ENCODE measurements at places on chromosomes 5 and 9.

DNA sequence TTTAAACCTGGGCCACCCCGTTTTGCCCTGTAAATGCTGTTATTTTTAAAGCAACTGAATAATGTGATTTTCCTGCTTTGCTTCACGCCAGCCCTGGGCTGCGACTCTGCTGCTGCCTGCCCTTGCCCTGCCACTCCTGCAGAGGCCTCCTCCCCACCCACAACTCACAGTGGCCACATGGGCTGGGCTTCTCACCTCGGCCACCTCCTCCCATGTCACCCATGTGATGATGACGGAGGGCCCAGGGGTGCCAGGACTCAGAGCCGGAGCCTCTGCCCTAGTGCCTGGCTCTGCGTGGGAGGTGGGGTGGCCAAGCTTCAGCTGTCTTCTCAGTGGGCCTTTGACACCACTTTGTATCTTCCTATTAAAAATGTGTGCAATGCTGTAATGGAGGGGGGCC, 48.1 kb upstream of the NKD2 start:
- no peak for DNase-seq

DNA sequence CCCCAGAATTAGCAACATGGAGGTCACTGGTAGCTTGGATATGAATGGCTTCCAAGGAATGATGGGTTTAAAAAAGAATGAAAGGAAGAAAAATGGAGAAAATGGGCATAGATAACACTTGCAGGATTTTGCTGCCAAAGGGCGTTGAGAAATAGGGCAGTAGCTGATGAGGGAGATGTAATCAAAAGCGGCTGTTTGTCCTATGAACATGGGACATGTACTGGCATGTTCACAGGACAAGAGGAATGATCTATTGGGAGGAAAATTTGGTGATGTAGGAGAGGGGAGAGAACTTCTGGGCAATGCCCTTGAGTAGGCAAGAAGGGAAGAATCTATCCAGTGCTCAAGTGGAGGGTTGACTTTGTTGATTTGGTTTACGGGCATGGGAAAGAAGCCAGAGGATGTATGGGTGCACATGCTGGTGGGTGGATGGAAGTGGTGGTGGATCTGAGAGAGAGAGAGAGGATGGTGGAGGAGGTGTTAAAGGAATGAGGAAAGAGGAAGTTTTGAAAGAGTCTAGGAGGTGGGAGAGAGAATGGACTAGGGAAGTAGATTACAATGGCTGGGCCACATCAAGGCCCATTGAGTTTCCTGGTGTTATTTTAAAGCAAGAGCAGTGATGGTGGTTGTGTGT, 115.1 kb upstream of the MVB12B start:
- no peak for DNase-seq

DNA sequence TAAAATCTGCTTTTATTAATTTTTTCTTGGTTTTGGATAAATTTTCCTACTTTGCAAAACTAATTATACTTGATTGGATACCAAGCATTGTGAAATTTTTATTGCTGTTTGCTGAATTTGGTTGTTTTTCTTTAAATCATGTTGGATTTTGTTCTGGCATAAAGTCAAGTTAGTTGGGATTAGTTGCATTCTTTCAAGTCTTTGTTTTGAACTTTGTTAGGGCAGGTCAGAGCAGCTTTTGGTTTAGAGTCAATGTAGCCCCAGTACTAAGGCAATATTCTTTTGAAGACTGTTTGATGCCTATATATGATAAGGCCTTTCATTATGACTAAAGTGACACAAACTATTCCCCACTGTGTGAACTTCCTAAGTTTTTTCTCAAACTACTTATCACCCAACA, 531.1 kb downstream of the RASEF start:
- DNase-seq, result no peak

GRCh38 chr5:159549046-159549445, 218.8 kb upstream of the IL12B start:
- DNase-seq, result no peak

- no peak for DNase-seq
Measured at GRCh38 chr5:129658801-129659200, 89.1 kb upstream of the MINAR2 start.

DNA sequence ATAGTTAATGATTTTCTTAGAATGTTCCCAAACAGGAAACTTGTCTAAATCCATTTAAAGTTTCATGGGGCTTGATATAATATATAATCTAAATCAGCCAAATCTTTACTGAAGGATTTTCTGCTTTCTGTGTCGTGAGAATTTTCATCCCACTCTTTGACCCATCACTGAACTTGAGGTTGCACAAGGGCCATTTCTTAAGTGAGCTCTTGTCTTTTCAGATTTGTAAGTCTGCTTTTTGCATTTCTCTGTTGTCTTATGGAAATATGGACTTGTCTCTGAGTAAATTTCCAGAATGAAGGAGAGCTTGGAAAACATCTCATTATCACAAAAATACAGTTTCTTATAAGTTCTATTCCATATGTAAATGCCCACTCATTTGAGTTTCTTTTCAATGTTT, 149.2 kb upstream of the ARRDC3 start:
- no peak for DNase-seq

GRCh38 chr9:124251204-124251603, 6.5 kb upstream of the NEK6 start:
- DNase-seq, result no peak

- no peak for DNase-seq
Measured at GRCh38 chr5:141484641-141485311, at the start of gene PCDHGC4. PCDHGC4 (plus strand) TSS chr5:141485030; CDS start chr5:141485174, 144 bp downstream.

DNA sequence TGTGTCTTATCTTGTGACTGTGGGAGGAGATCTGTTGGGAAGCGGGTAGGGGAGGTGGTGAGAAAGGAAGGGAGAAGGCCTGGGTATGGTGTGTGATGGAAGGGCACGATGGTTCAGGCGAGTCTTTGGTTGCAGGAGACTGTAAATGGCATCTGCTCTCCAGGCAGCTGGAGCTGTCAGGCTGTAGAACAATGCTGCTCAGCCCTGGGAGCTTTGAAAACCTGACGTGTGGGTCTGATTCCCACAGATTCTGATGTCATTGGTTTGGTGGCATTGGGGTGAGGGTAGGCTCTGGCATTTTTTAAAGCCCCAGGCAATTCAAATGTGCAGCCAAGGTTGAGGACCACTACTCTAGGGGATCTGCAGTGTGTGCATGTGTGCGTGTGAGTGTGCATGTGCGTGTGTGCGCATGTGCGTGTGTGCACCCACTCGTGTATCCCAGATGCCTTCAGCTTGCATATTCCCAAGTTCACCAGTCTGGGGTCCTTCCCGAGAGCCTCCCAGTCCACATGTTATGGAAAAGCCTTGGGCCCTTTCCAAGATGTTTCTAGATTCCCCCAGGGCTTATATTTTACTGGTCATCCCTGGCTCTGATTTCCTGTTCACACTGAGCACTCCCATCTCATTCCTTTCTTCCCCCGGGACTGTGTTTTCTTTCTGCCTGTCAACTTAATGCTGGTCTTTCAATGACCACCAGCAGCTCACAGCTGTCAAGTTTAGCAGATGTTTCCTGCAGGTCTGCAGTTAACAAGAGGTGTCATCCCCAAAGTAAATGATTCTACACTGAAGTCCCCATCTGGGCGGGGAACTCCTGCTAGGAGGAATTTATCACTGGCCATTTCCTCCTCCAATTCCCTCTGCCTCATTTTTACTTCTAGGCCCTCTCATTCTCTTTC, 34.0 kb downstream of the BOD1 start:
- no peak for DNase-seq

DNA sequence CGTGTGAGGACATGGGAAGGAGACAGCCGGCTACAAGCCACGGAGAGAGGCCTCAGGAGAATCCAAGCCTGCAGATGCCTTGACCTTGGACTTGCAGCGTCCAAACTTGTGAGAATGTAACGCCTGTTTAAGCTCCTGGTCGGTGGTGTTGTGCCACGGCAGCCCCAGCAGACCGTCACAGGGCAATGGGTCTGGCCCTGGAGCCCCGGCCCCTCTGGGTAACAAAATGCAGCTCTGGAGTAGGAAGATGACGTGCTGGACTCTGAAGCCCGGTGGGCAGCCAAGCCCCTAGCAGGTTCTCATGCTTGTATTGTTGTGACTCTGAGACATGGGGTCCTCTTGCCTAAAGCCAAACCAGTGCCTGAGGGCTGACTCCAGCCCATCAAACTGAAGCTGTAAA, 174.7 kb downstream of the IRX2 start:
- no peak for DNase-seq

- DNase-seq, result no peak
Measured at GRCh38 chr5:158471535-158471924, 612.6 kb upstream of the CLINT1 start.

DNA sequence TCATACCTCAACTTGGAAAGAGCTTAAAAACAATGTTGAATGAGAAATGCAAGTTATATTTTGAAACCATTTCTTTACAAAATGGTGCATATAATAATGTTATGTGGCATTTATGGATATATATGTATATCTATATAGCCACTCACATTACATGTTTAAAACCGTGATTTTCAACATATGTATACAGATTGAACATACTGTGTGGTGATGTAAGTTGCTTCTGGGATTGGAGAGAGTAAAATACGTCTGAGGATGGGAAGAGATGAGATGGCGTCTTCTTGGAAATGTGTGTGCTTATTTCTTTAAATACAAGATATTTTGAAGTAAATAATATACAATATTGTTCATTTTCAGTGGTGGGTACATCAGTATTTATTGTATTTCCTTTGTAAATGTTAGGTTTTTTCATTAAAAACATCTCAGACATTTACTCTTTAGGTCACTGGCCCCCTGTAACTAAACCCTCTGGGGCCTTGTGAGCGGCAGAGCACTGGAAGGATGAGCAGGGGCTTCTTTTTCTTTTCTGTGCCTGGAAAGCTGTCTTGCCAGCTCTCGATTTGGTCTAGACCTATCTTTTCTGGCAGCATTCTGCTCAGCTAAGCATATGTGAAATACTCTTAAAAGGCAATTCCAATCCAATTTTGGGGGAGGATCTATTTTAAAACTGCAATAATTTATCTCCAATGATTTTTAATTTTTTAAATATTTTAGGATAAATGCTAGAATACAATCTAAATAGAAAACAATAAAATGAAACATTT, 42.8 kb upstream of the HMHB1 start:
- no peak for DNase-seq
